ENCODE measurements at places on chromosomes 5 and 9.
A peak's percentile ranks its signal among the peaks of the same experiment; 100 is the strongest.

- DNase-seq = no peak
These were observed 2.9 kb downstream of the NSMF start for GRCh38 chr9:137456061-137456863.

GRCh38 chr5:5980538-5980895, 397.8 kb downstream of the MED10 start:
- DNase-seq = no peak

DNA sequence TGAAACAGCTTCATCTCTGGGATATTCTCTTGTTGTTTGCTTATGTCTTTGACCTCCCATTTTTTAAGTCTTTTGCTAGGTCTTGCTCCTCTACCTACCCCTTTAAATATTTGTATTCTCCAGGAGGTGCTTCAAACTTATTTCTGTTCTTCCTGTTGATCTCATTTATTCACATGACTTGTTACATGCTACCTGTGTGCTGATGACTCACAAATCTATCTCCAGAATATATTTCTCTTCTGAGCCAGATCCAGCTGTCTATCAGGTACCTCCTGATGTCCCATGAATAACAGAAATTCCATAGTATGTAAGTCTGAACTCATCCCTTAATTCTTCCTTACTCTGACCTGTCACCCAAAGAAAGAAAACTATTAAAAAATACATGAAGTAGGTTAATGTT, 11.0 kb downstream of the NIPBL start:
- DNase-seq = no peak

- no peak for DNase-seq
These were observed 2.7 kb downstream of the HEMGN start for GRCh38 chr9:97935276-97935675.

DNA sequence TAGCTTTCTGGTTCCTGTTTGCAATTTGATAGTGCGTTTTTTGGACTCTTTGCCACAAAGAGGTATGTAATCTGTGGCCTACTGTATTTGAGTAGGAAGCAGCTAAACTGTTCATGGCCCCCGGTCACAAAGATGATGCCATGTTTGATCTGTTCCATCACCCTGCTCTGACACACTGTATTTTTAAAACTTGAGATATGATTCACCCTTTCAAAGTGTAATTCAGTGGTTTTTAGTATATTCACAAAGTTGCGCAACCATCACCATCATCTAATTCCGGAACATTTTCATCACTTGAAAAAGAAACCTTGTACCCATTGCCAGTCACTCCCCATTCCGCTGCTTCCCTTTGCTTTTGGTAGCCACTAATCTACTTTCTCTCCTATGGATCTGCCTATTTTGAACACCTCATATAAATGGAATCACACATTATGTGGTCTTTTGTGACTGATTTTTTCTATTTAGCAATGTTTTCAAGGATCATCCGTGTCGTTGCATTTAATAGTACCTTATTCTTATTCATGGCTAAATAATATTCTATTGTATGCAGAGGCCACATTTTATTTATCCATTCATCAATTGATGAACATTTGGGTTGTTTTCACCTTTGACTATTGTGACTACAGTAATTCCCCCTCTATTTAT, 141.6 kb downstream of the NR3C1 start:
- no peak for DNase-seq

GRCh38 chr9:75669721-75670120, 220.8 kb upstream of the PCSK5 start:
- DNase-seq = no peak

DNA sequence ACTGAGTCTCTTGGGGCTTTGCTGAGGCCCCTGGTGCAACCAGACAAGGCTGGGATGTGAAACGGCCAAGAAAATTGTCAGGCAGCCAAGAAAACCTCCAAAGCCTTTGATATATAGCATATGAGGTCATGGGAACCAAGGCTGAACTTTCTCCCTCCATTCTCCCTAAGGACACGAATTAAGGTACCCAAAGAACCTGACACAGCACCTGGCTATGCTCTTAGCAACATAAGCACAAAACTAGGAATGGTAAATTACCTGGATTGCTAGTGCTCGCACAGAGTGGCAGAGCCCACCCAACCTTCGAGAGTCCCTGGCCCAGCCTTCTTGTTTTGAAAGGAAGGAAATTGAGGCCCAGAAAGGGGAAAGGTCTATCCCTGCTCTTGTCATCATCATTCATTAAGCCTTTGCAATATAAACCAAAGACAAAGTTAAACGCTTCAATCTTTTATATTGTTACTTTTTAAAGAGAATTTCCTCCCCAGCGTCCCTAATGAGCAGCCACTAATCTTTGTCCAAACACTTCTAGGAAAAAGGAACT, 220.0 kb upstream of the NR4A3 start:
- DNase-seq = no peak

DNA sequence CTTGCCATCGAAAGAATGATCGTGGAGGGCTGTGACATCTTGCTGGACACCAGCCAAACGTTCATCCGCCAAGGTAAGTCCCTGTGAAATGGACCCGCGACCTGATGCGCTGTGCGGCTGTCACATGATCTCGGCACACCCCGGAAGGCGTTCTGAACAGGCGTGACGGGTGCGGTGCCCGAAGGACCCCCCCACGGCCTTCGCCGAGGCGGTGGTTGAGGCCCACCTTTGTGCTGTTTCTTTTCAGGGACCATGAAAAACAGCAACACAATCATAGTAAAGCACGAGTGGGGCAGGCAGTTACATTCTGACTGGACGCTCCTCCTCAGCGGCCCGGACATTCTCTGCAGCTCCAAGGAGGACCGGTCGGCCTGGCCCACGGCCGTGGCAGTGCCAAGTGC, 126.7 kb downstream of the RASGRF2 start:
- no peak for DNase-seq

GRCh38 chr9:2622461-2623287, 1.1 kb downstream of the VLDLR start:
- no peak for DNase-seq

DNA sequence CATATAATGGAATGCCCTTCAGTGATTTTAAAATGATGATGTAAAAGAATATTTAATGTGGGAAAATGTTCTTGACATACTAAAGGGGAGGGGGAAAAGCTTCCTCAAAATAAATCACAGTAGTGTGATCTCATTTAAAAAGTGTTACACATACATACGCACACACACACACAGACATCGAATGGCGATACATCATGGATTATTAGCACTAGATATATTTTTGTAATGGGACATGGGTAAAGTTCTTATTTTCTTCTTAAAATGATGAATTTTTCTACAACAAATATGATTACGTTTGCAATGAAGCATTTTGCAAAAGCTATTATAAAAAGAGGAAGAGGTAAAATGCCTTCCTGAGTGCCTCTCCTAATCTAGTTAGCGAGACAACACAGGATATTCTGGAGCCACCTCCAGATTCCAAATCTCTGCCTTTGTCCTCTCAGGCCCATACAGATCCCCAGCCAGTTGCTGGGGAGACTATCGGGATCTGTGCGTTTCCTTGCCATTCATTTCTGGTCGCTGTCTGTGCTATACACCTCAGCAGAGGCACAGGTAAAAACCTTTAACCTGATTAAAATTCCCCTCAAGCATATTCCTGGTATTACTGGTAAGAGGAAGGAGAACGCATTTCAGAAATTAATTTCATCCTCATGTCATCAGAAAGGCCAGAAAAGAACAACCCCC, 69.6 kb downstream of the SLC28A3 start:
- DNase-seq = no peak

DNA sequence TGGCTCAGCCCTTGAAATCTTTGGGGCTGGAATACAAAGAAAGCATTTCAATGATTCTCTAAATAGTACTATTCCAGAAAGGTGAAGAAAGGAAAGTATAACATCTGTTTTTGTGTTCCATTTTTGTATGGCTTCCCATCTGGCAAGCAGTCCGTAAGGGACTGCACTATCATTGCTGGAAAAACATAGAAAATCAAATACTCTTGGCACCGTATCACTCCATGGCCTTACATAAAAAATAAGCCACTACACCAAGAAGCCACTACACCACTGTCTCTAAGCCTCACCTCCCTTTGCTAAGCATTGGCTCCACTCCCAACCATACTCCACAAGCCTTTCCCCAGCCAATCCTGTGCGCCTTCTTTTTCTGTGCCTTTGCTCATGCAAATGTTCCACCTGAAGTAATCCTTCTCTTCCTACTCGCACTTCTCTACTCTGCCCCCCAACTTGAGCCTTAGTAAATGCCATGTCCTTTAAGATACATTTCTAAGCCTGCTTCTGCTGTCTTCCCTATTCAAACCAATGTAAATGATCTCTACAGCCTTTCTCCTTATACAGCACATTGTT, 454.6 kb upstream of the TUSC1 start:
- DNase-seq = no peak

GRCh38 chr9:83620841-83621636, 1.9 kb upstream of the IDNK start:
- peak; percentile 35 for DNase-seq

DNA sequence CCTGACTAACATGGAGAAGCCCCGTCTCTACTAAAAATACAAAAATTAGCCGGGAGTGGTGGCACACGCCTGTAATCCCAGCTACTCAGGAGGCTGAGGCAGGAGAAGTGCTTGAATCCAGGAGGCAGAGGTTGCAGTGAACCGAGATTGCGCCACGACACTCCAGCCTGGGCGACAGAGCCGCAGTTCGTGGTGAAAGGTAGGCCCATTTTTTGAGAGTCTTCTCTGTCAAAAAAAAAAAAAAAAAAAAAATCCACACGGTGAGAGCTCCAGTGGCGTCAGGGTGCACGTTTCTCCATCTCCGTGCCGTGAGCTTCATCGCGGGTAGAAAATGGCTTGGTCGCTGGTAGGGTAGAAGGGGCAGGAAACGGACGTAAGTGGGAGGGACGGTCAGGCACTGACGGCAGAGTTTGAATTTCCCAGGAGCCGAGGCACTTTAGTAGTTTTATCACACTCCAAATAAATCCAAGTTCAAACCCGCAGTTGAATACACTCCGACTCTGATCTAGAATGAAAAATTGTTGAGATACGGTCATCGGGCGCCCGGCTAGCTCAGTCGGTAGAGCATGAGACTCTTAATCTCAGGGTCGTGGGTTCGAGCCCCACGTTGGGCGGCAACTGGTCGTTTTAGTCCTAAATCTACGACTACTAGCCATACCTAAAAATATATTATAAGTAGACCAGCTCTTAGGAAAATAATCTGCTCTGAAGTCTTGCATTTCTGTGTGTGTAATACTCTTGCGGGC, 2.4 kb upstream of the TRIM7 start:
- DNase-seq = peak; percentile 66

DNA sequence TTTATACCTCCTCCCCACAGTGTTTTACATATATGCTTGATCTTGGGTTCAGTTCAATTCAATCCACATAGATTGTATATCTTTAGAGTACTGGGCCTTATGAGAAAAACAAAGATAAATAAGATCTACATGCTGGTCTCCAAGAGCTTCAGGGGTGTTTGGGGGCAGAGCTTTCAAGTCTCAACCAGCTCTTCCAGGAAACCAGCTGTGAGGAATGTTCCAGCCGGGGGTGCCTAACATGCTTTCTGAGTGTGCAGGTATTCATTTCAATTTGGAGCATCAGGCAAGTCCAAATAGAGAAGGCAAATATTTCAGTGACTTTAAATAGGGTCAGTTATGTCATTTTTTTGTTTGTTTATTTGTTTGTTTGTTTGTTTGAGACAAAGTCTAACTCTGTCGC, 5.7 kb upstream of the RAPGEF1 start:
- no peak for DNase-seq

DNA sequence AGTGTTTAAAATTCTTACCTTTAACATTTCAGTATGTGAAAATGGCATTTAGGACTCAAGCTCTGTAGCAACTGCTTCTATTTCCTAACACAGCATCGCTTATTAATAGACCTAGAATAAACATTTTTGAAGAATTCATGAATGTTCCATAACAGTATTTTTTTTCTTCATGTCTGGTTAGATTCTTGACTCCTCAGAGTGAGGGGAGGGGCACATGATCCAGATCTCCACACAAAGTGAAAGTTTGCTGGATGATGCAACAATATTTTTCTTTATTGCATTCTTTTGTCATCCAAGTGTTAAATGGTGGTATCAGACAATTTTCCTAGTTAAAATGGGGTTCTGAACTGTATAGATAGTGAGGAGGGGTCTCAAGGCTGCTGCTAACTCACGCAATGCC, 130.8 kb upstream of the MAN2A1 start:
- no peak for DNase-seq

- DNase-seq = no peak
These were observed 165.0 kb upstream of the MPDZ start for GRCh38 chr9:13444245-13445102.

GRCh38 chr5:65796751-65797316, 74.8 kb downstream of the NLN start:
- no peak for DNase-seq

GRCh38 chr5:40552981-40553380, 126.7 kb upstream of the PTGER4 start:
- no peak for DNase-seq

DNA sequence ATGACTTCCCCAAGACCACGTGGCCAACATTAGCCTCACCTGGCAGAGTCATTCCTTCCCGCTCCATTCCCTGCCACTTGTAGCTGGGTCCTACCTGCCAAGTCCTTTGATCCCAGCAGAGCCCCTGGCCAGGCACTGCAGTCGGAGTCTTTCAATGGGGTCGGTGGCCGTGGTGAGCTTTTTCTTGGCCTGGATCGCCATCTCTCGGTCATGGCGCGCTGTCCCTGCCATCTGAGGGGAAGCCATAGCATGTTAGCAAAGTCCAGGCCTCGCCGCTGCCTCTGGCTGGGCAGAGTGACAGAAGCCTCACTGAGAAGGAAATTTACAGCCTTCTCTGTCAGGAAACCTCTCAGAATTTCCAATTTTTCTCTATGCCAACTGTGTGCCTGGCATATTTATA, 17.5 kb downstream of the CAPSL start:
- no peak for DNase-seq

GRCh38 chr5:168967882-168968620, 332.9 kb downstream of the SLIT3 start:
- DNase-seq = no peak

DNA sequence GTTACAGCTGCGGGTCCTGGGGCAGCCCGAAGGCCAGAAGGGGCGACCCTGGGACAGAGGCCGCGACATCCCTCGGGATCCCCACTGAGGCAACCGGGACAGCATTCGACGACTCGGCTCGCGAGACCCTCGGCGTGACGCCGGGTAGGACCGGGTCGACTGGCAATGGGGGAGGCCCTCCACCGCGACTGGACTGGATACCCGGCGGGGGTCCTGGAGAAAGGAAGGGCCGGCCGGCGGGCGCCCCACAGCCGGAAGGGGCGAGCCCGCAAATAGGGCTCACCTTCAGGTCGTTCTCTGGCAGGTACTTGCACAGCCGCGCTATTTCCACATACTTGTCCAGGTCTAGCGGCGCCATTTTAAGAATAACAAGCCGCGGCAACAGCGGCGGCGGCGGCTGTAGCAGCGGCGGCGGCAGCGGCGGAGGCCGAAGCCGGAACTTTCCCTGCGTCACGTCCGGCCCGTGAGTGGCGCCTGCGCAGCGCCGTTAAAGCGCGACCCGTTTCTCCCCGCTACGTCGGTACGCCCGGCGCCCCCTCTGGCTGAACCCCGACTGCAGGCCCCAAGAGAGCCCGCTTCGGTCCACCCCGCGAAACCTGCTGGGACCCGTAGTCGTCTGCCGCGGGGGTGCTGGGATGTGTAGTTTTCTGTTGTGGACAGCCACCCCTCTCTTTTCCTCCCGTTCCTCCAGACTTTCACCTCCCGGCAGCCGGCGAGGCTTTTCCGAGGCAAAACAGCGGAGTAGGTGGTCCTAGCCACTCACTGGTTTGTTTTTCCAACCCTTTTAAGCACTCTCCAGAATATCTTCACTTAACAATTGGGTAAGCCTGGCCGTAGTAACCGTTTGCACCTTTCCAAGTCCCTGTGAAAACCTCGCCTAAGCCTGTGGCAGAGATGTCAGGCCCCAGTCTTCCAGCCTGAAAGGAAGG, at the start of gene PPP6C:
Gene PPP6C, minus strand, starts transcription at position 443 of the 929 bp plus-strand sequence. Its CDS starts 85 bp downstream, at position 358.
- peak; percentile 98 for DNase-seq

GRCh38 chr5:89095341-89095740, 212.4 kb upstream of the MEF2C start:
- no peak for DNase-seq

Measured in activated CD4-positive, alpha-beta T cell treated with anti-CD3 and anti-CD28 coated beads, Interleukin-2, amount 50 U/mL, for 1 hour (primary cell).